ENCODE measurements at places on chromosomes 11 and 22. TPM values are rescaled to one million over a fixed set of nuclear protein-coding genes. Genes with fewer than 3 reads are reported as not detected.

DNA sequence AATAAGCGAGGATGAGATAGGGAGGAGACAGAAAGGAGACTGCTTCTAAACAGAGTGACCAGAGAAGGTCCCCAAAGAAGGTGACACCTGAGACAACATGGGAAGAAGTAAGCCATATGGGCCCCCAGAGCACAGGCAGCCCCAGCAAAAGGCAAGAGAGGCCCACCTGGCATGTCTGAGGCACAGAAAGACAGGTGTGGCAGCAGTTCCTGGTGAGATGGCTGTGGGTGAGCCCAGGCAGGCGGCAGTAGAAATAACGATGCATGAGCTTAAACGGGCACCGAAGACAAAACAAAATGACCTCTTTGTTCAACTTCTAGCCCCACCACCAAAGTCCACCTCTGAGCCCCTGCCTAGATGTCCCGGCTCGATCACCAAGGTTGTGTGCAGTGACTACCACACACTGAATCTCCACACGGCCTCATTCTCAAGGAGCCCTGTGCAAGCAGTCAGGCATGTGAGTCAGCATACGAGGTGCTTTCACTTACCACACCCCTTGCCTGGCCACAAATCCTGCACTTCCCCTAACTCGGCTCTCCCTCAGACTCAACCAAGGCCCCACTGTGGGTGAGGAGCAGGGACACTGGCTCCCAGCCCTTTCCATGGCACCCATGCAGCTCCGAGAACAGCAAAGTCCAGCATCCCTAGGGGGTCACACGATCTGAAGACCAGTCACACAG, 77.6 kb downstream of the PACSIN2 start:
- H3K4me1 ChIP-seq = peaks cover 92% of the 10 kb centered on the region
- peak overlapping the region; percentile 99 for H3K27ac ChIP-seq
- peak; percentile 79 for DNase-seq
- no peaks in the 10 kb centered on the region for H3K27me3 ChIP-seq
- H3K36me3 ChIP-seq = peaks cover 97% of the 10 kb centered on the region

DNA sequence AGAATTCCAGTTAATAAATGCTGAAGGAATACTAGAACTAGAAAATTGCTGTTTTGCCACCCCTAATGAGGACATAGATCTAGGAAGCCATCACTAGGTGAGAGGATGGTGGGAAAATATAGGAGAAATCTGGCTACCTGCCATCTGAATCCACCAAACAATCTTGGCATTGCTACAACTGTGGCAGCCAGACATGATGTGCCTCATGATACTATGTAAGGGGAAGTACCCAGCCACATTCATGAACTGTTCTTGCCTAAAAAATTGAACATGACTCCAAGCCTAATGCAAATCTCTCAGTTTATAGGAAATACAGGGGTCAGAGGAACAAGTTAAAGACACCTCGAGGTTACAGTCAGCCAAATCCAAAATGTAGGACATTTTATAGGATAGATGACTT, 72.8 kb downstream of the SFI1 start:
- no peaks in the 10 kb centered on the region for H3K27me3 ChIP-seq
- DNase-seq = no peak
- no peaks in the 10 kb centered on the region for H3K4me1 ChIP-seq
- H3K27ac ChIP-seq = no peak overlapping the region
- H3K36me3 ChIP-seq = no peaks in the 10 kb centered on the region
- H3K4me3 ChIP-seq = no peak overlapping the region

KRTAP5-2 gene
- total RNA-seq = not detected

PIH1D2 gene
- total RNA-seq = 1.6 TPM

- no peaks in the 10 kb centered on the region for H3K4me1 ChIP-seq
- no peak overlapping the region for H3K27ac ChIP-seq
- H3K36me3 ChIP-seq = no peaks in the 10 kb centered on the region
- no peak for DNase-seq
- no peak overlapping the region for H3K4me3 ChIP-seq
Observed at GRCh38 chr22:27761665-27762064, 39.9 kb downstream of the MN1 start.

DNA sequence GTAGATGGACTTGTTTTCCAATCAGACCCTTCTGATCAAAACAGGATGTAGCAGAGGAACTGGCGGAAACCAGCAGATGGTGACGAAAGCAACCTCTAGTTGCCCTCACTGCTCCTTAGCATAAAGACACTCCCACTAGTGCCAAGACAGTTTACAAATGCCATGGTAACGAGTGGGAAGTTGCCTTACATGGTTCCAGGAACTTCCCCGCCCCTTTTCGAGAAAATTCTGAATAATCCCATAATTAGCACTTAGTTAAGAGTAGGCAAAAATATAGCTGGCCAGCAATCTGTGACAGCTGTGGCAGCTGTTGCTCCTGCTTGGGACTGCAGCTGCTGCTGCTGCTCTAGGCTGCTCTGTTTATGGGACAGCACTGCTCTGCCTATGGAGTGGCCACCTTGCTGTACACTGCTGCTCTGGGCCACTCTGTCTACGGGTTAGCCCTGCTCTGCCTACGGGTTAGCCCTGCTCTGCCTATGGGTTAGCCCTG, 33.4 kb upstream of the SORL1 start:
- peaks cover 8% of the 10 kb centered on the region for H3K4me1 ChIP-seq
- no peaks in the 10 kb centered on the region for H3K27me3 ChIP-seq
- no peaks in the 10 kb centered on the region for H3K36me3 ChIP-seq
- no peak overlapping the region for H3K27ac ChIP-seq
- H3K4me3 ChIP-seq = no peak overlapping the region

- no peak overlapping the region for H3K27ac ChIP-seq
- no peak for DNase-seq
- H3K4me1 ChIP-seq = no peaks in the 10 kb centered on the region
Observed at GRCh38 chr22:24765166-24765565, 9.4 kb downstream of the PIWIL3 start.
